ENCODE measurements at places on chromosomes 3 and 15.

GRCh38 chr3:69009559-69010410 lies 3.7 kb downstream of the EOGT start:
- no peak for DNase-seq

GRCh38 chr3:78003090-78003489 lies 963.2 kb downstream of the ROBO2 start:
- no peak for DNase-seq

DNA sequence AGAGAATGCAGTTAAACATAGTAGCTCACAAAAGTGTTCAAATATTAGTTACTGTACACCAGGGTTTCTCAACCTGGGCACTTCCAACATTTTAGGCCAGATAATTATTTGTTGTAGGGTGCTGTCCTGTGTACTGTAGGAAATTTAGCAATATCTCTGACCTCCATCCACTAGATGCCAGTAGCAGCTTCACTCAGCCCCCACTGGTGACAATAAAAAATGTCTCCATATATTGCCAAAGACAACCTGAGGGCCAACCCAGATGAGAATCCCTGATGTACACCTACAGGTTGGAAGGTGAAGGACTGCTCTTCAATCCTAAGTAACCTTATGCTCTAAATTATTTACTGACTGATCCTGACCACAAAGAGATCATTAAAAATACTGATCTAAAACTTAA lies 32.5 kb downstream of the DCUN1D1 start:
- no peak for DNase-seq

GRCh38 chr3:185311991-185312390 lies 50.9 kb upstream of the MAP3K13 start:
- DNase-seq: no peak

DNA sequence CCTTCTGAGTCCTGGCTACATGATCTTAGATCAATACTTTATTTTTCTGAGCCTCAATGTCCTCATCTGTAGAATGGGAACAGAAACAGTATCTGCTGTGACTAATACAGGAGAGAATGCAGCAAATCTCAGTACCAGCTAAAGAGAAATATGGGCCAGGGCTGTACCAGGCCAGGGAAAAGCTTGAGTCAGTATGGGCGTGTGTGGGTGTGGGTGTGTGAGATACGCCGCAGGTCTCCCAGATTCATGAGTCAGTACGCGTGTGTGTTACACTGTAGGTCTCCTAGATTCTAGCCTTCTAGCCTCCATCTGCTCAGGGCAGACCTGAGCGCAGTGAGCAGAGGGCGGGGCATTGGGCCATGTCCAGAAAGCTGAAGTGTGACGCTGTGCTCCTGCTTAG lies 15.2 kb downstream of the GNAI2 start:
- DNase-seq: no peak

- no peak for DNase-seq
These were observed 818.8 kb upstream of the LMCD1 start for GRCh38 chr3:7682822-7683229.

GRCh38 chr3:139988472-139989156 lies 53.6 kb downstream of the CLSTN2 start:
- no peak for DNase-seq

- DNase-seq: no peak
These were observed 8.3 kb upstream of the ATP8B4 start for GRCh38 chr15:50127255-50127777.

DNA sequence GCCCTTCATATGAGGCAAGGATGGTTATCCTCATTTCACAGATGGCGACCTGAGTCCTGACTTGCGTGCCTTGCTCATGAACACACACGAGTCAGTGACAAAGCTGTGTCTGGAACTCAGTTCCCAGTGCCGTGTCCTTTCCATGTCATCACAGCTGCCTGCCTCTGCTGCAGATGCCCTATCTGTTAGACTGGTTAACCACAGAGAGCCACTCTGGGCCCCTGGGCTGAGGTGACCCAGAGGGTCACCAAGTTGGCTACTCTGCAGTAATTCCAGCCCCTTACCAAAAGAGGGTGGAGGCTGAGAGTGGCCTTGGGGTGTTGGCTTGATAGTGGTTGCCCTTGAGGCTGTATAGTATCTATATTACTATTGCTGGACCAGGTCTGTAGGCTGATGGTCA lies 41.0 kb downstream of the RAB11A start:
- DNase-seq: no peak

GRCh38 chr15:25787855-25788520 lies 75.1 kb downstream of the ATP10A start:
- DNase-seq: no peak

- DNase-seq: no peak
These were observed 6.2 kb downstream of the ZNF609 start for GRCh38 chr15:64466408-64467141.

GRCh38 chr3:35201211-35201610 lies 438.1 kb upstream of the ARPP21 start:
- DNase-seq: no peak
